ENCODE measurements at places on chromosomes 13 and 19. TPM values are rescaled to one million over a fixed set of nuclear protein-coding genes. Genes with fewer than 3 reads are reported as not detected.

DNA sequence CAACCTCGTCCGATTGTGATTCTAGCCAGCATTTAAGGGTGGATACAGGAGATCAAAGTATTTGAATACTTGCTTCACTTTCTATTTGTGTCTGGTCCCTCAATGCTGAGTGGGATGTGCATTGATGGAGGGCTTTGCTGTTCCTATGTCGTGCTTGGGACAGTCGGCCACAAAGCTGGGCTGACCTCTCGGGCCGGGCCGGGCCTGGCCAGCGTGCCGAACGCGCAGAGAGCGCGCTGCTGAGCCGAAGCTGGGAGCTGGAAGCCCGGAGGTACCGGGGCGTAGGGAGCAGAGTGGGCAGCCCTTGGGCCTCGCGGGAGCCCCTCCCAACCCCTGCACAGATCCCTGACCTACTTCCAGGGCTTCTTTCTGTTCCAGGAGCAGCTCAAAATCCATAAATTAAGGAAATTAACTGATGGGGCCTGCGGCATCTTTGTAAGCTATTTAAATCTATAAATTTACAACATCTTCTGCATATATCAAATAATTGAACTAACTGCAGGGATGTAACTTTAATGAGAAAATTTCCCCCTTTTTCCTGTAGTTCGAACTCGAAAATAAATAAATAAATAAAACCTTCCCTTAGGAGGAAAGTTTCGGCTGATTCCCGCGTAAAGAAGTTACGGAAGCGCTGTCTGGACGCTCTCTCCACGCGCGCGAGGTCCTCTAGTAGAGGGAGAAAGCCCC, 1.8 kb upstream of the KCTD15 start:
- peak overlapping the region; percentile 68 for H3K4me3 ChIP-seq
- peak; percentile 54 for DNase-seq
- H3K4me1 ChIP-seq: peaks cover 37% of the 10 kb centered on the region
- no peak overlapping the region for H3K27ac ChIP-seq

Gene FAM174C
- total RNA-seq: 65.7 TPM

DNA sequence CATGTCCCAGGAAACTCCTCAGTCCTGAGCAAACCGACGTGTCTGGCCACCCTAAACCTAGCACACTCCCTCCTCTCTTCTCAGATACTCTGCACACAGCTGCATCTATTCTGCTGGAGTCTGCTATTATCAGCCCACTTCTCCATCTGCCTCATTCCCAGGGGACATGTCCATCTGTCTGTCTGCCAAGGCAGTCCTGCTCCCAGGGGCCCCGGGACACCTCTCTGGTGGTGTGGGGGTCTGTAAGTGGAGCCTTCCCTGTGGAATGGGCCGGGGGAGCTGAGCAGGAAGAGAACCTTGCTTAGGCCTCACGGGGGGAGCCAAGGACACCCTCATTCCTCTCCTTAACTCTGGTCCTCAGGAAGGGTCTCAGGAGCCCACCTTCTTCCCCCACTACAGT, 72.7 kb downstream of the ERICH6B start:
- no peaks in the 10 kb centered on the region for H3K27me3 ChIP-seq
- no peaks in the 10 kb centered on the region for H3K4me1 ChIP-seq
- no peak overlapping the region for H3K27ac ChIP-seq
- no peak overlapping the region for H3K4me3 ChIP-seq
- H3K36me3 ChIP-seq: no peaks in the 10 kb centered on the region

- no peaks in the 10 kb centered on the region for H3K36me3 ChIP-seq
- H3K27ac ChIP-seq: no peak overlapping the region
- peaks cover 3% of the 10 kb centered on the region for H3K27me3 ChIP-seq
- H3K4me1 ChIP-seq: no peaks in the 10 kb centered on the region
Measured at GRCh38 chr19:35693422-35693821, 10.9 kb upstream of the ZBTB32 start.

Gene LAIR1
- total RNA-seq: 0.37 TPM

GRCh38 chr19:33403221-33403972, 29.9 kb downstream of the CEBPG start:
- peaks cover 4% of the 10 kb centered on the region for H3K4me1 ChIP-seq
- DNase-seq: no peak
- H3K27me3 ChIP-seq: no peaks in the 10 kb centered on the region
- no peak overlapping the region for H3K4me3 ChIP-seq

- H3K4me3 ChIP-seq: peak within 1 kb of the TSS; percentile 30
- no peaks in the 10 kb centered on the region for H3K36me3 ChIP-seq
- H3K4me1 ChIP-seq: peaks cover 42% of the 10 kb centered on the region
- peaks cover 28% of the 10 kb centered on the region for H3K27me3 ChIP-seq
- no peak within 1 kb of the TSS for H3K27ac ChIP-seq
- peak; percentile 41 for DNase-seq
Measured at GRCh38 chr19:55464662-55465054, at the start of gene C19orf85. Gene C19orf85, minus strand, starts transcription at chr19:55464751. Its CDS starts 197 bp downstream, at chr19:55464554.

GRCh38 chr19:41554907-41555306, 21.1 kb upstream of the CEACAM21 start:
- H3K36me3 ChIP-seq: peaks cover 21% of the 10 kb centered on the region
- H3K27me3 ChIP-seq: peaks cover 46% of the 10 kb centered on the region
- peaks cover 8% of the 10 kb centered on the region for H3K4me1 ChIP-seq
- H3K27ac ChIP-seq: no peak overlapping the region

GRCh38 chr13:96041326-96042110, 11.7 kb downstream of the UGGT2 start:
- no peak overlapping the region for H3K27ac ChIP-seq
- H3K4me3 ChIP-seq: no peak overlapping the region
- H3K36me3 ChIP-seq: peaks cover 39% of the 10 kb centered on the region
- no peak for DNase-seq
- H3K4me1 ChIP-seq: peaks cover 41% of the 10 kb centered on the region

Gene DGKH
- 8.8 TPM for total RNA-seq

DNA sequence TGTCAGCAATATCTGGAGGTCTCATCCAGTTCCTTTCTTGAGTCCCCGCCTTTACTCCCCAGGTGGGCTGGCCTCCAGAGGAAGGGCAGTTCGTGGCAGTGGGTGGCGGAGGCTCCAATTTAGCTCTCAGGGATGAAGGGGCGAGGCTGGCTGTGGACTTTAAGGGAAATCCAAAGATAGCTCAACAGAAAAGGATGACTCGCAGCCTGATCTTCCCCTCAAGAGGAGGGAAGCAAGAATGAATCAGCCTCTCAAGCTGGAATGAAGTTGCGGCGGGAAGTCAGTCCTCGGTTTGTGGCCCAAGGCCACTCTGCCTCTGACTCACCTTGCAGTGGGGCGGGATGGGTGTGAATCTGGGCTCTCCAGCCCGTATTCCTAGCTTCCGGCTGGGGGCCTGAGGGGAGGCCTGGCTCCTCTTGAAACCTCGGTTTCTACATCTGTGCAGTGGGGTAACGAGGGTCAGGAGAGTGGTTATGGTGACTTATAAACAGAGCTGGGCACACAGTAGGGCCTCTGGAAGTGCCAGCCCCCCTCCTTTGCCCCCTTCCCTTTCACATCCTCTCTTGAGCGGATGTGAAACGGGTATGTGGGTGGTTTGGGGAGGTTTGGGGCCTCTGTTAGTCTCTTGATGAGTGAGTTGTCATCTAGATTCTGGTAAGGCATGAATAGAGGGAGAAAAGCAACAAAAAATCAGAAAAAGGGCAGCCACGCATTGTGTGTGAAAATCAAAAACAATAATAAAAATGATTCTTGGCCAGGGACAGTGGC, 10.5 kb upstream of the SMG9 start:
- H3K27me3 ChIP-seq: peaks cover 11% of the 10 kb centered on the region
- peaks cover 9% of the 10 kb centered on the region for H3K4me1 ChIP-seq
- no peak overlapping the region for H3K4me3 ChIP-seq
- no peak for DNase-seq

Gene IL17D
- 0.60 TPM for total RNA-seq

Gene KLK2
- 0.46 TPM for total RNA-seq

GRCh38 chr13:113192902-113193301, 15.6 kb downstream of the PCID2 start:
- peaks cover 76% of the 10 kb centered on the region for H3K36me3 ChIP-seq
- no peaks in the 10 kb centered on the region for H3K4me1 ChIP-seq
- H3K27me3 ChIP-seq: no peaks in the 10 kb centered on the region
- no peak overlapping the region for H3K27ac ChIP-seq
- DNase-seq: no peak

- no peaks in the 10 kb centered on the region for H3K4me1 ChIP-seq
- peaks cover 2% of the 10 kb centered on the region for H3K36me3 ChIP-seq
- no peak overlapping the region for H3K4me3 ChIP-seq
- DNase-seq: no peak
Measured at GRCh38 chr13:102359264-102359663, 42.6 kb downstream of the FGF14 start.

DNA sequence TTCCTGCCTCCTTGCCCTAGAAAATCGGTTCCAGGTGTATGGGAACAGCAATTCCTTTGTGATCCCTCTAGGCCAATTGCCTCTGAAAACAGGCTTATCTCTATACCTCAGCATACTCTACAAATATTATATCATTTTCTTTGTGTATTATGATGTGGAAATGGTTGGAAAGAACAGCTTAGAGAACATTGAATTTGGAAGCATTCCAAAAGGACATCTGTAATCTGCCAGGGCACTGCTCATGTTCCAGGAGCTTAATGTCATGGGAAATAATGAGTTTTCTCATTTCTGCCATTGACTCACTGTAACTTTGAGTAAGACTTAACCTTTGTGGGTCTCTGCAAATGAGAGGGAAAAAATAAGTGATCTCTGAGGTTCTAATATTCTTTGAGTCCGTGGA, 147.3 kb downstream of the UFM1 start:
- H3K4me3 ChIP-seq: no peak overlapping the region
- no peaks in the 10 kb centered on the region for H3K36me3 ChIP-seq
- H3K4me1 ChIP-seq: no peaks in the 10 kb centered on the region
- H3K27me3 ChIP-seq: no peaks in the 10 kb centered on the region
- no peak for DNase-seq
- no peak overlapping the region for H3K27ac ChIP-seq

Gene RASIP1
- 5.2 TPM for total RNA-seq

Gene SYNGR4
- total RNA-seq: not detected

Gene TNFSF13B
- total RNA-seq: not detected

- no peak overlapping the region for H3K27ac ChIP-seq
- no peak overlapping the region for H3K4me3 ChIP-seq
Measured at GRCh38 chr13:95328386-95328785, 27.1 kb upstream of the ABCC4 start.

DNA sequence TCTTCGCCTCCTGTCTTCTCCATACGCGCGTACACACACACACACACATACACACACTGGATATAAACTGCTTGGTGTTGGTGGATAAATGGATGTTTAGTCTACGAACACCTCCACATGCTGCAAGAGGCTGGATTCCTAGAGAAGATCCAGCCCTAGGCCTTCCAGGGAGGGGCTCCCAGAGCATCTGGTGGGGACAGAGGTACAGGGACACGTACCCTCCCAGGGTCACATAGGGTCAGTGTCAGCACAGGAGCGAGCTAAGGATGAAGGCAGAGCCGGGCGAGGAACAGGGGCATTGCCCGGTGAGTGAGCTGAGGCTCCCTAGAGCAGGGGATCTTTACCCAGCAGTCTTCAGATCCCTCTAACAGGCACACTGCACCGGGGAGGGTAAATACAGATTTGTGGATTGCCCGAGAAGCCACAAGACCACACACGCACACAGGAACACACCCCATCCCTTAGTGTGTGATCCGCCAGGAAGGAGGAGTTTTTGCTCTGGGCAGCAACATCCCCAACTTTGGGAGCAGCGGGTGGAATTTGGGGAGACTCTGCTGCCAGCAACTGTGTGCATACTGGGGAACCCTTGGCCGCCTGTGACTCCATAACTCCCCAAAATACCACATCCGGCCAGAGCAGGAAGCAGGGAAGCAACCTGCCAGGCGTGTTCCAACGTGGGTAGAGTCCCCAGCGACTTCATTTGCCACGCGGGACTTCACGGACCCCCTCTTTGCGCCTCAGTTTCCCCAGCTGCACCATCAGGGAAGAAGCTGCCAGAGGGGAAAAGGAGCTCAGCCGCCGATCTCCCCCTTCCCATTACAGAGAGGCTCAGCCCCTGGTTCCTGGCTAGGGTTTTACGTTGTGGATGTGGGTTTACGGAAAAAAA, 5.8 kb upstream of the TLE2 start:
- H3K27me3 ChIP-seq: peaks cover 69% of the 10 kb centered on the region
- H3K27ac ChIP-seq: peak overlapping the region; percentile 89
- DNase-seq: no peak
- H3K4me3 ChIP-seq: peak overlapping the region; percentile 86

- no peak overlapping the region for H3K27ac ChIP-seq
- H3K36me3 ChIP-seq: peaks cover 2% of the 10 kb centered on the region
- no peak for DNase-seq
- peaks cover 11% of the 10 kb centered on the region for H3K27me3 ChIP-seq
- no peak overlapping the region for H3K4me3 ChIP-seq
Measured at GRCh38 chr13:50990818-50991506, 81.4 kb downstream of the RNASEH2B start.

DNA sequence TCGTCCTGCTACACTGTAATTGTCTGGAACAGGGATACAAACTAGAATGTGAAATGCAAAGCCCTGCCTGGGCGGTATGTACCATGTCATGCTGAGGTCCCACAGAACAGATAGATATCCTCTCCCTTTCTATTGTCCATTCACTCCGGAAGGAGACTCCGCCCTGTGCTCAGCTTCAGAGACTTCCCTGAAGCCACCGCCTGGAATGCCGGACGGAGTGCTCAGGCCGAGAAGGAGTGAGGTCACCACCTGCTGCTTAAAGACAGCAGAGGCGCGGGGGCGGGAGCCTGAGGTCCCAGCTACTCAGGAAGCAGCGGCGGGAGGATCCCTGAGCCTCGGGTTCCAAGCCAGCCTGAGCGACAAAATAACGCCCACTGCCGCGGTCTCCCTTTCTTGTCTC, 890 bp upstream of the ZNF611 start:
- H3K4me1 ChIP-seq: peaks cover 52% of the 10 kb centered on the region
- H3K36me3 ChIP-seq: no peaks in the 10 kb centered on the region
- peaks cover 11% of the 10 kb centered on the region for H3K27me3 ChIP-seq
- H3K4me3 ChIP-seq: peak overlapping the region; percentile 89
- H3K27ac ChIP-seq: peak overlapping the region; percentile 100
- DNase-seq: peak; percentile 89

GRCh38 chr19:5793188-5793587, 2.2 kb upstream of the DUS3L start:
- H3K36me3 ChIP-seq: peaks cover 12% of the 10 kb centered on the region
- H3K4me1 ChIP-seq: peaks cover 5% of the 10 kb centered on the region
- no peak for DNase-seq
- H3K27ac ChIP-seq: no peak overlapping the region
- H3K4me3 ChIP-seq: no peak overlapping the region

GRCh38 chr13:99960663-99961311, 10.8 kb downstream of the ZIC5 start:
- H3K36me3 ChIP-seq: peaks cover 18% of the 10 kb centered on the region
- peaks cover 69% of the 10 kb centered on the region for H3K4me1 ChIP-seq
- DNase-seq: no peak

DNA sequence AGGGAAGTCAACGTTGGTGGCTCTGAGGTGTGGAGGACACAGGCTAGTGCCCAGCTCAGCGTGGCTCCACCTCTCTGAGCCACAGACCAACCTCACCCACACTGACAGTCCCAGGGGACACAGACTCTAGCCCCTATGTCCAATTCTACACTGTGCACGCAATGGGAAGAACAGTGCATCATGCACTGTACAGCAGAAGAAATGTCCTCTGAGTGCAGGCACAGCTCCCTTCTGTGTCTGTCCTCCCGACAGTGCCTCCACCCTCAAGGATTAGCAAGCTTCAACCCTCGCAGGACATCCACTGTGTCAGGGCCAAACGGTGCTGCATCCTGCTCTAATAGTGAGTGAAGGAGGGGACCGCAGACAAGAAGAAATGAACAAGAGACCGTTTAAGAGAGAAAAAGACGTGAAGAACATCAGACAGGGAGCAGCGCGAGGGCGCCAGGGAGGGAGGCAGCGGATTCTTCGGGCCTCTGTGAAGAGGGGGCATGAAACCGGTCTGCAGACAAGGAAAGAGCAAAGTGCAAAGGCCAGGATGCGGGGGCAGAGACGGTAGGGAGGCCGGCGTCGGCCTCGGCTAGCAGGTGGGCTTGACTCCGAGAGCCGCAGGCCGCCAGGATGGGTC, 681 bp downstream of the ZNF837 start:
- H3K36me3 ChIP-seq: no peaks in the 10 kb centered on the region
- DNase-seq: no peak
- peaks cover 8% of the 10 kb centered on the region for H3K4me1 ChIP-seq
- H3K27me3 ChIP-seq: no peaks in the 10 kb centered on the region

Gene AMER2
- total RNA-seq: 0.18 TPM

Gene RNF225
- 1.1 TPM for total RNA-seq

Measured in WTC11 (cell line).